ENCODE measurements at places on chromosomes 5 and 9. TPM values are rescaled to one million over a fixed set of nuclear protein-coding genes. Genes with fewer than 3 reads are reported as not detected.

The NDUFS4 gene
- polyA plus RNA-seq: 155 TPM

The INSYN2B gene
- polyA plus RNA-seq: 2.3 TPM

GRCh38 chr5:74875994-74876791 lies 10.0 kb upstream of the FAM169A start:
- DNase-seq: no peak

The PCDHGB5 gene
- polyA plus RNA-seq: 10.3 TPM

DNA sequence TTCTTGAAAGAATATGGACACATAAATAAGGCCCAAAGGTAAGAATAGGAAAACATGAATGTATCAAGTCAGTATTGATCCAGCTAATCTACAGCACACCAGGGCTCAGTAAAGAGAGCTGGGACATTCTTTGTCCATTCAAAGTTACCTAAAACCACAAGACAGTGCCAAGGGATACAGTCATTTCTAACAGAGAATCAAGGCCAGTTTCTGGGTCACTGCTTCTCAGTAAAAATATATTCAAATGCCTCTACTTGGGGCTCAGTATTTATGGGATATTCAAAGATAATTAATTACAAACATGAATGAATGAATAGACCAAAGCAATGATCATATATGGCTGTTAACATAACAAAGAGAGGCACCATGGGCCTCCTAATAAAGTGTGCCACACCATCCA lies 34.9 kb downstream of the MTMR12 start:
- DNase-seq: no peak

GRCh38 chr5:1062761-1063568 lies 48.9 kb downstream of the SLC12A7 start:
- DNase-seq: no peak

DNA sequence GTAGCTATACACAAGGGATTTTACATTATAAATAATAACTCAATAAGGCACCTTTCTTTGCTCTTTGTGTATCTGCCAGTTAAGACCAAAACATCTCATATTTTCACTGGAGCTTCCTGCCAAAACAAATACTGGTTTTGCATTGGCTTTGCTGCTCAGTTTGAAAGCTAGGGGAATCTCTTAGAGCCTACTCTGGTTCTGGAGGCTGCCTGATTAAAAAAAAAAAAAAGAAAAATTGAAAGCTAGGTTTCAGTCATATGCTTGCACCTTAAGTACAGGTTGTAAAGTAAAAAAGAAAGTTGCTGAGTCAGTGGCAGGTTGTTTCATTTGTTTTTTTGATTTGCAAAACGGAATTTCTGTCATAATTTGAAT lies 2.3 kb downstream of the DENND4C start:
- no peak for DNase-seq

DNA sequence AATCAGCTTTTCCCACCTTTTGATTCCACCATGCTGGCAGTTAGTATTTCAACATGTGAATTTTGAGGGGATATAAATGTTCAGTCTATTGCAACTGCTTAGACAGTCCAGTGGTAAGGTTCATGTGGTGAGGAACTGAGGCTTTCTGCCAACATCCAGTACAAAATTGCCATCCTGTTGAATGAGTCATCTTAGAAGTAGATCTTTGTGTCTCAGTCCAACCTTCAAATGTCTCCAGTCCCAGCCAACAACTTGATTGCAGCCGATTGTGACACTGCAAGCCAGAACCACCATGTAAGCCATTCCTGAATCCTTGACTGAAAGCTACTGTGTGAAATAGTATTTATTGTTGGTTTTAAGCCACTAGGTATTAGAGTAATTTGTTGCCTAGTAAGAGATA lies 331.5 kb upstream of the GRIN3A start:
- DNase-seq: no peak

All from left renal pelvis (tissue), 4 donors.